T-helper 2 cell (primary cell): ENCODE measurements at places on chromosomes 4 and X.

- DNase-seq = no peak
These were observed 505.7 kb downstream of the PACRGL start for GRCh38 chr4:21205821-21206531.

DNA sequence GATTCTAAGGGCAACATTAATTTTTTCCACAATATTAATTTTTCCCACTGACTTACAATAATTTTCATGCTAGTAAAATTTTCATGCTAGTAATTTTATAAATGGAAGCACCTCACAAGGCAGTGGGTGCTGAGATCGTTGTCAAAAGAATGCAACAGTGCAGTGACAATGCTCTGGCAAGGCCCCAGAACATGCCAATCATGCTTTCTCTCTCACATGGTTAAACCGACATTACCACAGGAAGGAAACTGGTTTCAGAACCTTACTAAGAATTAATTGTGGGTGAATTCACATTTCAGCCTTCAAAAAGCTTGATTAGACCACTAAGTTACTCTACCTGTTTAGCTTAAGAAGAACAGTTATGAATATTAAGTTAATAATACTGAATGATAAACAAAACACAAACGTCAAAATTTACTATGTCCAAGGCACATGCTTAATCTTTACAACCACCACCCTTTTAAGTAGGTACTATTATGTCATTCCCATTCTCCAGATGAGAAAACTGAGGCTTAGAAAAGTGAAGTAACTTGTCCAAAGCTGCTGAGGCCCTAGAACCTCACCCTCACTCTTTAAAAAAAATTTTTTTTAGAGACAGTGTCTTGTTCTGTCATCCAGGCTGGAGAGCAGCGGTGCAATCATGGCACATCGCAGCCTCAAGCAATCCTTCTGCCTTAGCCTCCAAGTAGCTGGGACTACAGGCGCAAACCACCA lies 10.0 kb upstream of the OPHN1 start:
- DNase-seq = no peak

- DNase-seq = no peak
These were observed 19.5 kb upstream of the CXCR3 start for GRCh38 chrX:71637848-71638247.

- no peak for DNase-seq
These were observed 14.3 kb downstream of the ZRSR2 start for GRCh38 chrX:15804563-15804962.

- no peak for DNase-seq
These were observed 38.0 kb upstream of the CRMP1 start for GRCh38 chr4:5930876-5931275.

DNA sequence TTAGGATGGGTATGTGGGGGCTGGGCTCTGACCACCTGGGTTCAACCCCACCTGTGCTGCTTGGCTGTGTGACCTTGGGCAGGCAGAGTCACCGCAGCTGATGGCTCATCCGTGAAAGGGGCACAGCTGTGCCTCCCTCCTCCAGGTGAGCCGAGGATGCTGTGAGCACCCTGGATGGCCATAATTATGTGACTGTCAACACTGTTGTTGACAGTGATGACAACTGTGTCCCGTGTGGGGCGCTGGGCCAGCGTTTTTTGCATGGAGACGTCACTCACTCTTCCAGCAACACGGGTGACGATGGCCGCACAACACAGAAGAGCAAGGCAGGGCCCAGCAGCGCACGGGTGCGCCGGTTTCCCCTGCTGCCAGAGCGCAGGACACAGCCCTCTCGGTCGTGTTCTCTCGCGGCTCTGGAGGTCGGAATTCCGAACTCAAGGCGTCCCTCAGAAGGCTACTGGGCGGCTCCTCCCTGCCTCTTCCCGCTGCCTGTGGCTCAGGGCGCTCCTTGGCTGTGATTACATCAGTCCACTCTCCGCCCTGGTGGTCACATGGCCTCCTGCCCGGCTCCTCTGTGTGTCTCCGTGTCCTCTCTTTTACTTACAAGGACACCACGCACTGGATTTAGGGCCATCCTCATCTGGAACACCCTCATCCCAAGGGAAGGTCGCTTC lies 1.3 kb downstream of the SH3TC1 start:
- no peak for DNase-seq

- DNase-seq = no peak
These were observed 118.3 kb downstream of the AFF2 start for GRCh38 chrX:148618470-148619445.

- no peak for DNase-seq
These were observed 6.7 kb upstream of the RUFY3 start for GRCh38 chr4:70715097-70715496.
